ENCODE measurements at places on chromosomes 3 and 15.

DNA sequence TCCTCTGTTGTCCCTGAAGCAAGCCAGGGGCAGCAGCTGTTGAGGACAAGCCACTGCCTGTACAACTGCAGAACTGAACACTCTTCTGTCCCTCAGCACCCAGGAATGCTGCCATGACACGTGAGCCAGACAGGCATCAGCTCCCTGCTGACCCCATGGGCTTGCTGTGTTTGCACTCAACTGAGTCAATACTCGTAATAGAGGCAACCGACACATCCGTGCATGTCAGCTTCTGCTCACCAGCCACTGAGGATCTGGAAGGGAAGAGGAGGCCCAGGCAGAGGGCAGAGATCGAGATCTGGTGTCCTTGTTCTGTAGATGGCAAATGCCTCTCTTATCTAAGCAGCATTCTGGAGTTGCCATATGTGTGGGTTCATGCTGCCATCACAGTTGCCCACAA lies 54.3 kb upstream of the SEC61A1 start:
- no peak for DNase-seq

GRCh38 chr3:17949101-17949500 lies 206.7 kb upstream of the TBC1D5 start:
- DNase-seq = no peak

- DNase-seq = no peak
These were observed 198.5 kb downstream of the RSRC1 start for GRCh38 chr3:158308236-158308928.

DNA sequence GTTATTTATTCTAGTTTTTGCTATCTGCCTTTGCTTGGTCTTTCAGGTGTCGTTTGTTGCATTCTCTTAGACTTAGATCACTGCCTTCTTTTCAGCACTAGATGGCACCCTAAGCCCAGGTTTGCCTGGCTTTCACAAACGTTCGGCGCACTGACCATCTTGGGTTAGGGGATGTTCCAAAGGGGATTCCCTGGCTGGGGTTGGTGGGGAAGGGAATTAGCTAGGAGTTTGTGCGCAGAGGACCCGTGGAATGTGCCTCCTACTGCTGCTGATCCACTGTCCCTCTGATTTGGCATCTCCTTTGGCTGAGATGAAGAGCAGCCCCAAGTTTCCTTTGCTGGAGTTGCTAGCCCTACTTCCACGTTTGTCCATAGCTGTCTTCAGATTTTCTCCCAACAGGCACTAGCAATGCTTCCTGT lies 33.9 kb downstream of the PFN2 start:
- peak; percentile 31 for DNase-seq

DNA sequence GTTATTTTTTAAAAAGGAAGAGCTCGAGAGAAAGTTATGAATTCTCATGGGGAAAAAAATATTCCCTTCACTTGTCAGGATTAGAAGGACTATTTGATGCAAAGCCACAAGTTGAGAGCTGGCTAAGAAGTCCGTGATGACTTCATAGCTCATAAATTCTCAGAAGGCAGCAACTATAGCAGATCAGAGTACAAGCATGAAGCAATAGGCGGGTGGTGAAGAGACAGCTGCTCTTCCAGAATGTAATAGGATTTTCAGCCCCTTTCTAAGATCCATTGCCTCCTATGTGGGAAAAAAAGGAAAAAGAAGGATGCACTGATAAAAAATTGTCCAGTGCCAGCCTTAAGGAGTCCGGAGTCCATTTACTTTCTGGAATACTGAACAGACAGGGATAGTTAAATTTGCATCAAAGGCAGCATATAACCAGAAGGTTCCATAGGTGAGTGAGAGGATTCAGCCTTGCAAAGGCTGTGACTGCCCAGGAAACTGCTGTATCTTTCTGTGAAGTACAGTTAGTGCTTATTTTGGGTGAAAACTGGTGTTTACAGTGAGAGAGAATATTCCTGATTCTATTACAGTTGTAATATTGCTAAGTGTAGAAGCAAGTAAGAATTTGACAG lies 929.5 kb upstream of the ALCAM start:
- no peak for DNase-seq

DNA sequence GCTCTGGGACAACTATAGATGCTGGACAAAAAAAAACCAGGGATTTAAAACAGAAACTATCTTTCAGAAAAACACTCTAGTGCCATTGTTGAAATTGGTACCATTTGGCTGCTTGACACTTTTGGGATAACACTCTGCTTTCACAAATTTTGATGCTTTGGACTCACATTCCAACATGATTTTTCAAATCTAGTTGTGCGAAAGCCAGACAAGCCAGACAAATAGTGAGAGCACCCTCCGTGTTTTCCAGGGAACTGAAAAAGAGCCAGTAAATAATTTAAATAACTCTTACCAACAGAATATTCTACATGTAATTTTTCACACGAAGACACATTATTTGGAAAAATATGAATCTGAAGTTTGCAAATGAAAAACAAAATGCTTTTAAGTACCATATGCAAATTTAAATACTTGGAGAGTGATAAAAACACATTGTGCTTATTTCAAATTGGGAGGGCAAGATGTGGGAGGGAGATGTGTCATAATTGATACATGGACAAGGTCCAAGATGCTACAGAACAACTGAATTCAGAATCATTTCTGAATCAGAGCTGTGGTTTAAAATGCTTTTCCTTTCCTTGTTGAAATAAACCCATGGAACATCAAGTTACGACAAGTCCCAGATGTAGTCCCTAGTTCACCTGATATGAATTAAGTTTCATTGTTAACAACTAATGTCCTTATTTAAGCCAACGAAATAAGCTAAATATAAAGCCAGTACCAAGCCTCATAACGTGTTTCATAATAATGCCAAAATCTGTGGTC lies 144.2 kb upstream of the SOX2 start:
- no peak for DNase-seq

DNA sequence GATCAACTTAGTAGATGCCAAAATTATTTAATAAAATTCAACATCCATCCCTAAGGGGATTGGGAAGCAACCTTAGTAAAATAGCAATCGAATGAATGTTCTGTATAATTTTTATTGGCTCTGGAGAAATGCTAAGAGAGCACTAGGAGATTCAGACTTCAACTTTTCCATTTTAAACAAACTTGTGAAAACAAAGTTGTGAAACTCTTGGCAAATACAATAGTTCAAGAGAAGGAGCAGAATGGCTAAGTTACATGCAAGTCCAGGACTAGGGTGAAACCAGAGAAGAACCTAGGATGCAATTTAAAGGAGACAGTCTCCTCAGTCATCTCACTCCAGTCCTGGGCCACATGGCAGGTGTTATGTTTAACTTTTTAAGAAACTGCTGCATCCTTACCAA lies 16.7 kb upstream of the ZNF280D start:
- DNase-seq = no peak

DNA sequence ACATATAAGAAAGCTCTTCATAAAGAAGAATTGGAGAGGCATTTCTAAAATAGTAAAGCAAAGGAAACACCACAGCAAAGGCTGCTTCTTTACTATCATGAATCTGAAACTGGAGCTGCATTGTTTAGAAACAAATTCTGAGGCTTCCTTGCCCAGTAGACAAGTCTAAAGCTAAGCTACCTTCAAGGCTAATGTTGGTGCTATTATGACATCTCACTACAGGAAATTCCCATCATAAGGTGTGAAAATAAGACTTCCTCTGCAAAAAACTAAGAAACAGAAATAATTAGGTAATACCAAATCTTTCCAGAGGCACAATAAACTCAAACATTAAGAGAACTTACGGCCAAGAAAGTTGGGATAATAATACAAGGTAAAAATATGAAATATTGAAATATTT lies 89.9 kb upstream of the P3H2 start:
- DNase-seq = no peak

DNA sequence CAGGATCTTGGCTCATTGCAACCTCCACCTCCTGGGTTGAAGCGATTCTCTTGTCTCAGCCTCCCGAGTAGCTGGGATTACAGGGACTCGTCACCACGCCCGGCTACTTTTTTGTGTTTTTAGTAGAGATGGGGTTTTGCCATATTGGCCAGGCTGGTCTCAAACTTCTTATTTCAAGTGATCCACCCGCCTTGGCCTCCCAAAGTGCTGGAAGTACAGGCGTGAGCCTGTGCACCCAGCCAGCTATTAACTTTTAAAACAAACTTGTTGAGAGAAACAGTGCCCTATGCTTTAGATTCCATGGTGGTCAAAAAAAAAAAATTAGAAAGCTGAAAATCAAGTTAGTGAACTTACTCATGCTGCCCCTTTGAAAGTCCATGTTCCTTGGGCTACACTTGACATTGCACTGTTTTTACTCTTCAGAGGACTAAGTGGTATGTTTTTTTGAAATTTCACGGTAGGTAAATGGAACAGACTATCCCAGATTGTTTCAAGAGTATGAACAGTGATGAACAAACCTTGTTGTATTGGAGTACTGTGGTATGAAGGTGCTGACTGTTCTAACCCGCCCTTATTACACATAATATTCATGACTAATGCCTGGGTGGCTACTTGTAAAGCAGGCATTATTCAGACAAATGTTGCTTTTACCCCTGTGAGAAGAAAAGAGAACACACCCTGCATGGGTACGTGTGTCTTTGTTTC lies 206.9 kb downstream of the KLHL25 start:
- no peak for DNase-seq

DNA sequence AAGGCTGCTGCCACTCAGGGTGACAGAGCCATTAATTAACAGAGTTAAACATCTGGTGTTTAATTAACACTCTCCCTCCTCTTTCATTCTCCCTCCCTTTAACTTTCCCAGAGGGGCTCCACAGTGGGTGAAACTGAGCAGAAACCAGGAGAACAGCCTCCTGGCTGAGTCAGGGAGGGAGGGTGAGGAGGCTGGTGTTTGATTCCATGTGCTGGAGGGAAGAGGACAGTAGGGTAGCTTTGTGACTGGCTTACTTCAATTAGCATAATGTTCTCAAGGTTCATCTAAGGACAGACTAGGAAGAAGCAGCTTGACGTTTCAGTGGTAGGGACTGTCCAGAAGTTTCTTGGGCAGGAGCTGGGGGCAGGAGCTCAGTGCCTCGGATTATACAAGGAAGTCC lies 62.8 kb downstream of the SEMA5B start:
- no peak for DNase-seq

GRCh38 chr15:25548600-25548999 lies 109.8 kb upstream of the UBE3A start:
- DNase-seq = no peak

GRCh38 chr15:72965671-72966070 lies 86.6 kb upstream of the NEO1 start:
- no peak for DNase-seq

DNA sequence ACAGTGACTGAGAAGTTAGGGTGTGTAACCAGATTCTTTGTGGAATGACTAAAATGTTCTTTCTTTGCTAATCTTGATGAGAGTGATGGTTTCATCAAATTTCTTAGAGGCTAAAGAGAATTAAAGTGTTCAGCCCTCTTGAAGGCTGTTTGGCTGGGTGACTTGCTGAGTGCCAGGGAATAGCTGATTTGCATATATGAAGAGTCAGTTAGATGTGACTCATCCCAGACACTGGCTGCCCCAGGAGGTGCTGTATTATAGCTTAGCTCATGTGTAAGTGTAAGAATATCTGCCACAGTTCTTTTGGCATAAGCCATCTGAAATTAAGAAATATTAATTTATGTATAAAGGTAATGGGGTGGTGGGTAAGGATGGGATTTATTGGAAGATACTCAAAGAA lies 535.1 kb downstream of the NLGN1 start:
- DNase-seq = no peak

- no peak for DNase-seq
These were observed 30.7 kb upstream of the USP3 start for GRCh38 chr15:63473749-63473998.

DNA sequence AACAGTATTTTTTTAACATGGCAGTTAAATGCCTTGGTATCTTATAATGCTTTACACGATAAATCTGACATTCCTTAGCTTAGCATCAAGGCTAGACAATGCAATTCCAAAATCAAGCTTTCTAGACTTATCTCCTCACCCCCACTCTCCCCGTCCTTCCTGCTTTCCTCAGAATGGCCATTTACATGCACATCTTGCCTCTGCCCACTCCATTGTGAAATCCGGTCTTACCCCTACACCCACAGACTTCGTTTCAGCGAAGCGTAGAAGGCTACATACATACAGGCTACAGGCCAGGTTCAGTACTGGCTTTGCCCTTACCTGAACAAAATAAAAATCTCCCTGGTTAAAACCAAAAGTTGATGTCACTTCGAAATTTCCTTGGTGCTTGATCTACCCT lies 58.6 kb upstream of the SLC12A8 start:
- no peak for DNase-seq

- no peak for DNase-seq
These were observed 219.0 kb downstream of the NFKBIZ start for GRCh38 chr3:102068327-102068726.

DNA sequence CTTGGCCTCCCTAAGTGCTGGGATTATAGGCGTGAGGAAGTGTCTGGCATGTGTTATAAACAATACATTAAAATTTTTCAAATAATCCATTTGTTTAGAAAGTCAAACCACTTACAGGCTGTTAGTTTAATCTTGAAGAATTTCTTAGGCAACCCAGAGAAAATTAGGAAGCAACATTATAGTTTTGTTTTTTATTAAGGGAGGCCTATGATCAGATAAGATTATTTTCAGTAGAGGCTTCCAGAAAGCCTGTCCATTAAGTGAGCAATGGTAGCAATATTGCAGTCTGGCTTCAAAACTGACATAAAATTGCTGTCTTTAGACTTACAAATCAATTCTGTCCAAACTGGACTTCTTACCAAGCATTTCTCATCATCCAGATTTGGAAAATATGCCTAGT lies 49.6 kb downstream of the CD47 start:
- no peak for DNase-seq

DNA sequence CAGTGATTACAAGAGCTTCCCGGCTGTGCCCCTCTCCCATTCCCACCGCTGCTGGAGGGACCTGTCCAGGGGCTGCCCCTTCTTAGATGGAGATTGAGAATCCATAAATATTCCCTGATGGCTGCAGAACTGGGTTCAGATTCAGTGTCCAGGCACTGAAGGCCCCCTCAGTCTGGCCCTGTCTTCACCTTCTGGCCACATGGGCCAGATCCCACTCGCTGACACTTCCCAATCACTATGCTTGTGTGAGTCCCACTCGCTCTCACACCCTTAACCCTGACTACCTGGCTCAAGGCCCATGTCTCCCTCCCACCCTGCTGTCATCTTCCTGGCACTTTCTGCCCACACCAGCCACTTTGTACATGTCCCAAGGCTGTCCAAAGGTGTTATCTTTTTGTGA lies 15.5 kb upstream of the MRPS22 start:
- DNase-seq = no peak

- DNase-seq = no peak
These were observed 9.7 kb upstream of the XIRP1 start for GRCh38 chr3:39202094-39202493.

DNA sequence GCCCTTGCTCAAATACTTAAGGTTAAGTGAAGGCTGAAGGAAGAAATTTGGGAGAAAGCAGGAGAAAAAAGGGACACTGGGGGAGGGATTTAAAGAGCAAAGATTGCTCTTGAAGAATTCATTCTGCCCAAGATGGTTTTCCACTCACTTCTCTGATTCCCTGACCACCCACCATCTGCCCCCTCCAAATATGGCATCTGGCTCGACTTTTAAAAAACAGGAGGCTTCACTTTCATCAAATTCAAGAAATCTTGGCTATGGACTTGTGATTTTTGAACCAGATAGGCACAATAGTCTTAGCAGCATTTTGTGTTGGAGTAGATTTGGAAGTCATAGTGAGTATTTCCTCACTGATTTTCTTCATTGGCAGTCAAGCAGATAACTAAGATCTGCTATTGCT lies 574.4 kb upstream of the SUCLG2 start:
- no peak for DNase-seq

GRCh38 chr3:42960786-42961185 lies 18.3 kb upstream of the GASK1A start:
- no peak for DNase-seq
